Psoas muscle (tissue), 8 donors: ENCODE measurements at places on chromosomes 12 and 14.

DNA sequence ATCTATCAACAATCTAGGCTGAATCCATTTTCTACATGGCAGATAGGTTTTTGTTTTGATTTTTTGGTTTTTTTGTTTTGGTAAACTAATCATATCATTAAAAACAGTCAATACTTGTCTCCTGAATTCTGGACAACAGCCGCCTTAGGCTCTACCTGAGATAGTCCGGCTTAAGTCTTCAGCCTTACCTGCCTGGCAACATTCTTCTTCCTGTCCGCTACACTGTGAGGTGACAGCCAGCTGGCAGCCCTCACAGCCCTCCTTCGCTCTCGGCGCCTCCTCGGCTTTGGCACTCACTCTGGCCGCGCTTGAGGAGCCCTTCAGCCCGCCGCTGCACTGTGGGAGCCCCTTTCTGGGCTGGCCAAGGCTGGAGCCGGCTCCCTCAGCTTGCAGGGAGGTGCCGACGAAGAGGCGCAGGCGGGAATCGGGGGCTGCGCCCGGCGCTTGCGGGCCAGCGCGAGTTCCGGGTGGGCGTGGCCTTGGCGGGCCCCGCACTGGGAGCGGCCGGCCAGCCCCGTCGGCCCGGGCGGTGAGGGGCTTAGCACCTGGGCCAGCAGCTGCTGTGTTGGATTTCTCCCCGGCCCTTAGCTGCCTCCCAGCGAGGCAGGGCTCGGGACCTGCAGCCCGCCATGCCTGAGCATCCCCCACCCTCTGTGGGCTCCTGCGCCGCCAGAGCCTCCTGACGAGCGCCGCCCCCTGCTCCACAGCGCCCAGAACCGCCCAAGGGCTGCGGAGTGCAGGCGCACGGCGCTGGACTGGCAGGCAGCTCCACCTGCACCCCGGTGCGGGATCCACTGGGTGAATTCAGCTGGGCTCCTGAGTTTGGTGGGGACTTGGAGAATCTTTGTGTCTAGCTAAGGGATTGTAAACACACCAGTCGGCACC lies 49.0 kb downstream of the MDGA2 start:
- no peak for DNase-seq

GRCh38 chr14:70881549-70882177 lies 25.6 kb upstream of the PCNX1 start:
- no peak for DNase-seq

- DNase-seq = no peak
Observed at GRCh38 chr12:45338272-45338671, 122.4 kb downstream of the ANO6 start.

DNA sequence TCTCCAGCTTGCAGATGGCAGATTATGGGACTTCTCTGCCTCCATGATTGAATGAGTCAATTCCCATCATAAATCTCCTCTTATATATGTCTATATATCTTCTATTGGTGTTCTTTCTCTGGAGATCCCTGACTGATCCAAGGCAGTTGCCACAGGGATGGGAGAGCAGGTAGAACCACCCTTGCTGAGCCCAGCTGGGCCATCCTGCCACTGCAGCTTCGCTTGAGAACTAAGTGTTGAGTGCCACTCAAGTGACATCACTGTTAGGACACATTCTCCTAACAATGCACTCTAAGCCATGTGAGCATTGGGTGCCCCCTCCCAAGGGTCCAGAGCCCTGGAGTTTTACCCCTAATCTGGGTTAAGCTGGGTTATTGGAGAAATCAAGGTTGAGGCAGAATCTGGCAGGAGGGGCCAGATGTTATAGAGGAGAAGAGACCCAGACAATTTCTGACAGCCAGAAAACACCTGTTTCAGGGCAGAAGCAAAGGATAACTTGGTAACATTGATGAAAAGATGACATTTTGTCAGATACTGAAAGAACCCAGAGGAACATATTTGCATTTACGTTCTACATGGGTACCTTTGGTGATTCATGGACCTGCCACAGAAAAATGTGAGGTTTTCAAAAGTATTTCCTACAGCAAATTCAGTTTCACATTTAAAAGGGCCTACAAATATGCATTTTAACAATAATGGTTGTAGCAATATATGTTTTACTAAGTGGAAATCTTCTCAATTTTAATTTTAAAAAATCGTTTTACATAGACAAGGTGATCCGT lies 57.2 kb upstream of the MAX start:
- no peak for DNase-seq

DNA sequence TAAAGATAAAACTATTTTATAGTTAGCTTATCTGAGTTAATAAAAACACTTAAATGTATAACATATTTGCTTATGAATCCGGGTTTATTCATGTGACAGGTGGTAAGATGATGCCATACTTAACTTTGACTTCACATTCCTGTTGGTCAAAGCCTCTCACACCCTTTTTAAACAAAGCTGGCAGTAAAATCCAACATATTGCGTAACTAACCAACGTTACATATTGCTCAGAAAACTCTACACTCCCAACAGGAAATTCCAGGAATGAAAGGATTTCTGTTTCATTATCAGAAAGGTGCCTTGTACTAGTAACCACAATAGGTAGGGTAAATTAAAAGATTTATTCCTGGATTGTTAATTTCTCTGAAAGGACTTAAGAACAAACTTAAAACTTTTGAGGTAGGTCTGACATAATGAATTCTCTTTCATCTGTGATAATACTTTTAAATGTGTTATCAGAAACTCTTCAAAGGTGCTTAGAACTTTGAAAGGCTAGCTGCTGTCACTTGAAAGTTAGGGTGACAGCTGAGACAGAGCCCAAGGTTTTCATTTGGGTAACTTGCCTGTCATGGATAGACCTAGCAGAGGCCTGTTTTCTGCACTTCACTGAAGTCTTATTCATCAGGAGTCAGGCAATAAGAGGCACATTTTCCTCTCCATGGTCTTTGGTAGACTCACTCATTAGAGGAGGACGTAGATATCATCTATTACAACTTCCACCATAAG lies 23.8 kb upstream of the CATSPERB start:
- no peak for DNase-seq

- DNase-seq = no peak
Observed at GRCh38 chr12:63318933-63319332, 167.9 kb upstream of the AVPR1A start.

GRCh38 chr14:79412822-79413221 lies 798.5 kb downstream of the DIO2 start:
- no peak for DNase-seq

DNA sequence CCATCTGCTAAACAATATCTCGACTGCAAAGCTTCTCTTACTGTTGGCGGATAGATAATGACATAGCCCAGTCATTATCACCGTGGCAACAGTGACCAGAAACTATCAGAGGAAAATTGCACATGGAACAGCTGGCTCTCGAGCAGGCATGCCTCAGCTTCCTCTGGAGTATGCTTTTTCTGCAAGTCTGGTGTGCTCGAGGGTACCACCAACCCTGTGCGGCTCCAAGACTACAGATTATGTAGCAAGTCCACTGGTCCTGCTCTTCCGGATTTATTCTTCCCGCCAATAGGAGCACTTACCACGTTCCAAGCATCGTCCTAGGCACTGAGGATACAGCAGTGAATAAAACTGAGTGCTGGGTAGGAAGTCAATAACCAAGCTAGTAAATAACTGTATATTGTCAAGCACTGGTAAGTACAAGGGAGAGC lies 1.4 kb upstream of the GLRX5 start:
- DNase-seq = no peak

DNA sequence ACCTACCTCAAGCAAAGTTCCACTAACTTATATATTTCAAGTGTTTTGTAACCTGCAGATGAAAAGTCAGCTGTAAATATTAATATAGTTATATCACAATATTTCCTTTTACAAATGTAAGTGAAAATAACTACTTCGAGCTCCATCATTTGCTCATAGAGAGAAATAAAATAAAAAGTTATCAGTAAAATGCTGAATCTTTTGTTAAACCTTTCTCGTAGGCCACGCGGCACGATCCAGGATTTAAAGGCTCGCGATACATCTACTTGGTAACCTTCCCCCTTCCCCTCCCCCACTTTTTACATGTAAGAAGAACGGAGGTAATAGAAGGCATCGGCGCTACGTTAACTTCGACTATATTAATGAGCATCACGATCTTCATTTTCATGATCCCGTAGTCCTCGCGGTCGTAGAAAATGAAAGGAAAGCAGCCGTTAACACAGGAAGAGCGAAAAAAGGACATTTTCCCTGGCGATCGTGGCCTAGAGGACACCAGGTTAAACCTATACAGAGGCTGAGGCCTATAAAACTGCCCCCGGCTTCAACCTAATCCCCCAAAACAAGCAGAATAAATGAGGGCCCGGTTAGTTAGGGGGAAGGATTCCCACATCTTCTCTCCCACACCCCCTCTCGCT lies 508 bp downstream of the HNRNPC start:
- peak; percentile 62 for DNase-seq

DNA sequence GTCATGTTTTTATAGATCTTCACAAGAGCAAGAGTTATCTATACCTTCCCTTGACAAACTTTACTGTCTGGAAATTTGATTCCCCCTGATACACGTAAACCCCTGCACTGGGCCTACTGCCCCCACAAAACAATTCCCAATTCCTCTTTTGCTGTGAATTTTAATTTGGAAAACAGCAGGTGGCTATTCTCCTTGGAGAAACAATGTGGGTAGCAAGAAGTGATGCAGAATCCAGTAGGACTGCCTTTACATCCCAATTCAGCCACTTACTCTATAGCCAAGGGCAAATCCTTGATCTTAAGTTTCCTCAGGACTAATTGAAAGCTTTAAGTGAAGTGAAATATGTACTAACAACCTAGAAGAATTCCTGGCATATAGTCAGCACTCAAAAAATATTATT lies 129.3 kb downstream of the ACSS3 start:
- no peak for DNase-seq

GRCh38 chr12:127803545-127803944 lies 463.4 kb upstream of the TMEM132C start:
- DNase-seq = no peak

- DNase-seq = no peak
Observed at GRCh38 chr12:78871566-78871965, 7.0 kb downstream of the SYT1 start.

- no peak for DNase-seq
Observed at GRCh38 chr12:125079084-125079483, 13.8 kb downstream of the AACS start.

GRCh38 chr14:79248771-79249170 lies 962.5 kb downstream of the DIO2 start:
- no peak for DNase-seq

DNA sequence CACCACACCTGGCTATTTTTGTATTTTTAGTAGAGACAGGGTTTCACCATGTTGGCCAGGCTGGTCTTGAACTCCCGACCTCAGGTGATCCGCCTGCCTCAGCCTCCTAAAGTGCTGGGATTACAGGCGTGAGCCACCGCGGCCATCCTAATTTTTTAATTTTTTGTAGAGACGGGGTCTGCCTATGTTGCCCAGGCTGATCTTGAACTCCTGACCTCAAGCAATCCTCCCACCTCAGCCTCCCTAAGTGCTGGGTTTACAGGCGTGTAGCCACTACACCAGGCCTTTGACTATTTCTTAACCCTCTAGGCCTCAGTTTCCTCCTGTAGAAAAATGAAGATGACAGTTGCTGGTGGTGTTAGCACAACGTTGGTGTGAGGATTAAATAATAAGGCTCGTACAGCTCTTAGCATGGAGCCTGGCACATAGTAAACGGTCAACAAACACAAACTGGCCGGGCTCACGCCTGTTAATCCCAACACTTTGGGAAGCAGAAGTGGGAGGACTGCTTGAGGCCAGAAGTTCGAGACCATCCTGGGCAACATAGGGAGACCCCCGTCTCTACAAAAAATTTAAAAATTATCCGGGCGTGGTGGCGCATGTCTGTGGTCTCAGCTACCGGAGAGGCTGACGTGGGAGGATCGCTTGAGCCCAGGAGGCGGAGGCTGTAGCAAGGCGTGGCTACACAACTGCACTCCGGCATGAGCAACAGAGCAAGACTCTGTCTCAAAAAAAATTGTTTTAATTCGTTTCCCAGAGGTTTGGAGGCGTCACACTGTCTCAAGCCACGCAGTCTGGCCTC lies 979 bp downstream of the DDX54 start:
- DNase-seq = no peak

- no peak for DNase-seq
Observed at GRCh38 chr12:116604951-116605641, 45.9 kb downstream of the MAP1LC3B2 start.

DNA sequence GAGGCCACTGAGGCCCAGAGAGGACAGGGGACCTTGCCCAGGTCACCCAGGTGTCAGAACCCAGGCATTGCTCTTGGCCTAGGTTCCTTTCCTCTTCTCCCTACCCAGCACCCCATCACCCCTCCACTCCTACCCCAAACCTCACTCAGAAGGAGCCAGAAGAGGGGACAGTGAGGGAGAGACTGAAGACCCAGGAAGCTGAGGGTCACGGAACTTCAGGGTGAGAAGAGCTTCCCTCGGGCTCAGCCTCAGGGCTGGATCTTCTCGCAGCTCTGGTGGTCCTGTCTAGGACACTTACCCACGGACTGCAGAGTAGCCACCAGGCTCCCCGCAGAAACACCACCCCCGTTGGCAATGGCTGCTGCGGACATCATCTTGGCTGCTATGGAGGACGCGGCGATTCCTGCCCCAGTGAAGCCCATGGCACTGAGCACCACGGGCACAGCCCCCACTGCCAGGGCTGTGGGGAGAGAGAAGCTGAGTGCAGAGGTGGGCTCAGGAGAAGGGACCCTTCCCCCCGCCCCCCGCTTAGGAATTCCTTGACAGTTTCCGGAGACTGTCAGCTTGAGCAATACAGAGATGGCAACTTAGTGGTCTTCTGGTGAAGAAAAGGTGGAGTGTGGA lies 1.1 kb downstream of the IFI27L2 start:
- no peak for DNase-seq

GRCh38 chr14:103563844-103564505 lies 1.2 kb downstream of the COA8 start:
- DNase-seq = no peak

GRCh38 chr14:40599725-40600124 lies 1007.0 kb upstream of the LRFN5 start:
- DNase-seq = no peak

DNA sequence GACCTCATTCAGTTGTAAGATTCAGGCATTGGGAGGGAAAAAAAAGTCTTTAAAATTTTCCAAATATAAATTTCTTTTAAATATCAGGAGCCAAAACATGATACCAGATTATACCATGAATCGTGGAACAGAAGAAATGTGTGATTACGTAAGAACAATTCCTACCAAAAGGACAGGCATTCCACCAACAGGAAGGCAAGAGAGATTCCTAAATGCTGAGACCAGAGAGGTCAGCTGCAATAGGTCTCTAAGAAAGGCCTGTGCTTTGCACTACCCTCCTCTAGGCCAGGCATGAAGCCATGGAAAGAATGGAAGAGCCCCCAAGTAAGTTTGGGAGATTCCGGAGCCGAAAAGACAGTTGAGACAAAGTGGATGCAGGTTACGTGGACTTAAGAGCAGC lies 83.7 kb downstream of the PTGER2 start:
- DNase-seq = no peak
